ENCODE measurements at places on chromosomes 2 and 18. TPM values are rescaled to one million over a fixed set of nuclear protein-coding genes. Genes with fewer than 3 reads are reported as not detected.

Gene ACVR1C
- total RNA-seq, result 0.05 TPM

Gene MROH2A
- 0.12 TPM for total RNA-seq

Gene DSG4
- total RNA-seq, result not detected

Gene TMEM198
- total RNA-seq, result 0.55 TPM

Gene CCDC178
- not detected for total RNA-seq

Gene KCNIP3
- total RNA-seq, result 1.5 TPM

Gene LPIN1
- total RNA-seq, result 8.7 TPM

Gene CKAP2L
- total RNA-seq, result 16.2 TPM

Data from A549 treated with GW870086 at 1 μM for 4 hours (cell line).